ENCODE measurements at places on chromosomes 11 and 22.

GRCh38 chr11:86698639-86699038, 26.2 kb upstream of the ME3 start:
- no peak for DNase-seq

DNA sequence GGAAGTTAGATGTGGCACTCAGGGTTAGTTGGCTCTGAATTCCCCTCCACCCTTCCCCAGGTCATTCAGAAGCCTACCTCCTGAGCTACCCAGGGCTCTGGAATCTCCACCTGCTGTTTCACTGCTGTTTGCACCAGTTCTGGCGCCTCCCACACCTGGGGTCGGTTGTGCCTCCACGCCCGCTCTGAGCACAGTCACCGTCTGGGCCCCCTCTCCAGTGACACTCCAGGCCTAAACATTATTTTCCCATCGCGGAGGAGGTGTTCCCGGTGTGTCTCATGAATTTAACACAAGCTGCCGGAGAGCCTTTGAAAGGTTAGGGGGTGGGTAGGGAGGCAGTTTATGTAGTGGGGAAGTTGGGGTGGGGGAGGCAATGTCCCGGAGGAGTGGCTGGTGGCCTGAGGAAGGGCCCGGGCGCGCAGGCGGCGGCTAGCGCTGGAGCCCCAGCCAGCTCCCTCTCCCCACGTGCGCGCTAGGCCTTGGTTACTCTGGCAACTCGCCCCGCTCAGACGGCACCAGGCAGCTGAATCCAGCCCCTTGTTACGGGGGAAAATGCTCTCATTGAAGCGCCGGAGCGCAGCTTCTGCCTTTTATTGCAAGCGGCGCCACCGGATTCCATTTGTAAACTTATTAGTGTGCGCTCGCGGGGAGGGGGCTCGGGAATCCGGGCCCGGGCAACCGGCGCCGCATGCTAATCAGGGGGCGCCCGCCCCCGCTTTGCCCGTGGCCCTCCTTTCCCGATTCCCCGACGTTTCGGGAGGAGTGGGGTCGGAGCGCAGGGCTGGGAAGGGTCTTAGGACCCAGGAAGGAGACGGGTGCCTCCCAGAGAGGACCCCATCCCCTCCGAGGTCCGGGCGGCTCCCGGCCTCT, 52.4 kb downstream of the GRIK4 start:
- no peak for DNase-seq

DNA sequence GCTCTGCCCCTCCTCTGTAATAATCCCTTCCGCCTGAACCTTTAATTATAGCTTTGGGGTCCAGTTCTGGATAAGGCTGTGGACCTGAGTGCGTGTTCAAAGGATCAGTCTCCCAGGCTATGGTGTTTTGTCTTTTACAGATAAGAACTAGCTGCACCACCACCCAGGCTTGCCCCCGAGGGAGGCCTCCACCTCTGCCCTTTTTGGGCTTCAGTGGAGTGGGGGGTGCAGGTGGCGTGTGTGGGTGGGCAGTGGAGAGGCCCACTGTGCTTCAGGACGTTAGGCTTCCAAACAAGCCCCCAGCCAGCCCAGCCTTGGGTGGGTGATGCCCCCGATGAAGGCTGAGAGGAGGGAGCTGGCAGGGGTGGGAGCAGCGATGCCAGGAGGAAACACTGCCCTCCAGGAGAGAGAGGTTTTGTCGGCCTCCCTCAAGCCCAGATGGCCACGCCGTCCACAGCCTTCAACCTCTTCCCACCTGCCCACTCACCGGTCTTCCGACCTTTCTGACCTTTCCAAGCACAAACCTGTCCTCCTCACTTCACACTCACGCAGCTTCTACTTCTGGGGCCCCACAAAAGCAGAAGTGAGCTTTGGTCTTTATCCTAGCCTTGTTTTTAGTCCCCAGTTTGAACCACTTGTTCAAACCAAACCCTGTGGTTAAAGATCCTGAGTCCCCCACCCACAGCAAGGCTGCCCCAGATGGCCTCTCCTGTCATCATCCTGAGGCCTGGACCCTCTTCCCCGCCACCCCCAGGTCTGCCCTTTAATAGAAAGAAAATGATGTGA, 20.4 kb downstream of the PSMD13 start:
- no peak for DNase-seq

DNA sequence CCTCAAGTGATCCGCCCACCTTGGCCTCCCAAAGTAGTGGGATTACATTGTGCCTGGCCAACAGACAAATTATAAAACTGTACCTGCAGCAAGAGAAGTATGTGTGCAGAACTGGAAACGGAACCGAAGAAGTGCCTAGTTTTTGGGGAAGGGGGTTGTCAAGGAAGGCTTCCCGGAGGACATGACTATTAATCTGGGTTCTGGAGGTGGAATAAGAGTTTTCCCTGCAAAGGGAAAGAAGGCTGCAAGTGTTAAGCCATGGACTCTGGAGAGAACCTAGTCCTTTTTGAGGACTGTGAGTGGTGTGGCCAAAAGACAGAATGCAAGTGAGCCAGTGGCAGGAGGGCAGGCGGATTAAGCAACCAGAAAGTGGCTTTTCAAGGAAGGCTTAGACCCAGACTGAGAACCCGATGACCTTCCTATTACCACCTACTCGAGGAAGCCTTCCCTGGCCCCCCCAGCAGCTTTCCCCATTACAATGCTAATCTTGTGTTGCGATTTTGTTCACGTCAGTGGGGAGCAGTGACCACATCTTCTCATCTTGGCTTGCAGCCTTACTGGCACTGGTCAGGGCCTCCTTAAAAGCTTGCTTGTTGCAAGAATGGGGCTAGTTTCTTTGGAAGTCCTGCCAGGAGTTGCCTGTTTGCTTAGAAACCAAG, 5.7 kb upstream of the SEPTIN3 start:
- no peak for DNase-seq

DNA sequence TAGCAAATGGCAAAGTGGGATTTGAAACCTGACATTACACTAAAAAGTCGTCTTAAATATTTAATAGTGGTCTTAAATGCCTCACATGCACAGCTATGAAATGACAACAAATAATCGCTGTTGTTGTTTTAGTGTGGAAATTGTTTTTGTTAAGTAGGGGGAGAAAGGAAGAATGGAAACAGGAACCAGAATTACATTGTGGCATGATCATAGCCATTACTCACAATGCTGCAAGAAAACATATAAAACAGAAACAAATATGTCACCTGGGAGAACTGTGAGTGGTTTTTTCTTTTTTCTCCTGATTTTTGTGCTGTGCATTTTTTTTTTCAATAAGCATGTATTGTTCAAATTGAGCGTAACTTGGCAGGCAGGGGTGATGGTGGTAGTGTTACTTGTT, 22.9 kb downstream of the FAM76B start:
- no peak for DNase-seq

DNA sequence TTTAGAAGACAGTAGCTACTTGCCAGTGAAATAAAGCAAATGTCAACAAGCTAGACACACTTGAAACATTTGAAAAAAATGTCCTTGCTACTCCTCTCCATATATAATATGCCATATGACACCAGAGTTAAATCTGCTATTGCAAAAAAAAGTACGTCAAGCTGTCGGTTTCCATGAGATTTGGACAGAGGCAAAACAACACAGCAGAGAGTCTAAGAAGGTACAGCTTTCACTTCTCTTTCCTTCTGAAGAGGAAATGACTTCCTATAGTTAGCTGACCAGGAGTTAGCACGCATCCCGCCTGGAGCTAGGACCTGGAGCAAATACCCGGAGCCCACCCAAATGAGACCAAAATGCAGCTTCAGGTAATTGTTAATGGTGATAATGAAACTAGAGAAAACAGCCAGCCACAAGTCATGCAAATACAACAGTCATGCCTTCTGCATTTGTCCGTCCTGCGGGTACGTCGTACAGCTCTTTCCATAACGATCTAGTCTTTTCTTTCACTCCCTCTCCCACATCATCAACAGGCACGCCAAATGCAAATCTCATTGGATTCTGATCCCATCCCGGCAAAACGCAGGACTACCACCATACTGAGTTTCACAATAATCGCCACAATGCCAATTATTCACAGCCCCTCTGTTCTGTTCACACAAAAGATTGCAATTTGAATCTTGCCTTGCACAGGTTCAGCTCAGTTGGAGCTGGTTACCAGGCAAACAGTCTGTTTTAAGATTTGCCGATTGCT, 395.0 kb upstream of the CCDC90B start:
- DNase-seq, result no peak

GRCh38 chr11:76653012-76653673, 17.4 kb downstream of the LRRC32 start:
- DNase-seq, result no peak

DNA sequence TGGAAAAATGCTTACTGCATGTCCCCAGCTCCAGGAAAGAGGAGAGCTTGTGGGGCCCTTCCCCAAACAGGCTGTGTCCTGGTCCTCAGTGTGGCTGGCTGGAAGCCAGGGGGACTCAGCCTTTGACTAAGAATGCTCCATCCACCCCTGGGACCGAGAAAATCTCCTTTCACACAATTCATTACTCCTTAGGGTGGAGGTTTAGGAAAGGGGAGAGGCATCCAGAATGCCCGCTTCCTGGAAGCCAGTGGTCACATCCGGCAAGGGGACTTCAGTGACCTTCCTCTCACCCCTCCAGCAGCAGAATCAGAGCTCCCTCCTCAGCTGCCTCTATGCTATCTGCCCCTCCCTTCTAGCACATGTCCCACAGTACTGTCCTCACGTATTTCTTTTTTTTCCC, 21.9 kb downstream of the ATG16L2 start:
- no peak for DNase-seq

GRCh38 chr22:20720692-20721408, 53.1 kb upstream of the SERPIND1 start:
- DNase-seq, result no peak

DNA sequence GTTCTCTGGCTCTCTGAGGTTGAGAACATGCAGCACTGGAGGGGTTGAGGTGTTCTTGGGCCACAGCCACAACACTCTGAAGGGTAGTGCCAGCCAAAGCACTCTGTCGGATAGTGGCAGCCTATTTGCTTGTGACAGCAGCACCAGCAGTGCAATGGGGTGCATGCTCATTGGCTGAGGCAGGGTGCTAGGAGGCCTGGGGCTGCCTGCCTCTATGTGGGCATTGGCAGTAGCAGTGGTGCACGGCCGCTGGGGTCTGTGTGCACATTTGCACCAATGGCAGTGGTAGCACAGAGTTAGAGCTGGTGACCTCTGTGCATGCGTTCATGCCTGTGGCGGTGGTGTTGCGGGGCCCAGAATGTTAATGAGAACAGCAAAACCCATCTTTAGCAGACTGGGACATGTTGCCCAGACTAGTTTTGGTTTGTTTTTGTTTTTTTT, 25.4 kb downstream of the PI4KA start:
- no peak for DNase-seq

GRCh38 chr11:88357323-88358039, 19.9 kb upstream of the CTSC start:
- no peak for DNase-seq

GRCh38 chr11:122033193-122033592, 82.8 kb downstream of the BLID start:
- DNase-seq, result no peak

GRCh38 chr22:39094717-39095389, 2.2 kb upstream of the APOBEC3H start:
- DNase-seq, result no peak

GRCh38 chr11:120346233-120346632, 10.0 kb downstream of the ARHGEF12 start:
- DNase-seq, result no peak

DNA sequence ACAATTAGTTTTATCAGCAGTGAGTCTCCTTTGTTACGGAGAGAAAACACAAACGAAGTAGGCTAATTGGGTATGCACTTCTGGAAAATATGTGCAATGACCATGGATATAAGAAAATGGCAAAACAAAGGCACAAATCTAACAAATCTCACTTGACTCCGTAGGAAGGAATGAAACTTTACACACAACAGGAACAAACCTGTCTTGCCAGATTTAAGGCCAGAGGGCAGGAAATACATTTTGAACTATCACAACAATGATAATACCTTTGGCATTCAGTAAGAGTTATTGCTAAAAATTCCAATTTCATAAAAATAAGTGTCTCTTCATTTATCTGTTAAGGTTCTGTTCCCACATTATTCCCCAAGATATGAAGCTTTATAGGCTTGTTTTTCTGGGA, 36.6 kb downstream of the SLC25A17 start:
- DNase-seq, result no peak

- no peak for DNase-seq
Measured at GRCh38 chr11:108709741-108710140, 44.9 kb downstream of the DDX10 start.

- DNase-seq, result no peak
Measured at GRCh38 chr11:41245704-41246398, 213.6 kb downstream of the LRRC4C start.

DNA sequence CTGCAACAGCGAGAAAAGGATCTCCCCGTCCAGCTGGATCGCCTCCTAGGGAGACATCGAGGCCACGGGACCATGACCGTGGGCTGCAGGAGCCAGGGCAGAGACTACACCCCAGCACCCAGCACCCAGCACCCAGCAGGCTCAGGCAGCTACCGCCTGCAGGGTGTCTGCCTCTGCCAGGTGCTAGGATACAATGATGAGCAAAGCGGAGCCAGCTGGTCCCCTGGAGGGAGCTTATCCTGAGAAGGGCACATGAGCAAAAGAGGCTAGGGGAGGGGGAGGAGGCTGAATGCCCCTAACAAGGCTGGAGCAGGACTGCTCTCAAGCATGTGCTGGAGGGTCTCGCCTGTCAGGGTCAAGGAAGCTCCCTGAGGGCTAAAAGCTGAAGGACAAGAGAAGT, 4.8 kb upstream of the CASTOR1 start:
- no peak for DNase-seq

GRCh38 chr11:134760957-134761356, 348.9 kb upstream of the B3GAT1 start:
- DNase-seq, result no peak

DNA sequence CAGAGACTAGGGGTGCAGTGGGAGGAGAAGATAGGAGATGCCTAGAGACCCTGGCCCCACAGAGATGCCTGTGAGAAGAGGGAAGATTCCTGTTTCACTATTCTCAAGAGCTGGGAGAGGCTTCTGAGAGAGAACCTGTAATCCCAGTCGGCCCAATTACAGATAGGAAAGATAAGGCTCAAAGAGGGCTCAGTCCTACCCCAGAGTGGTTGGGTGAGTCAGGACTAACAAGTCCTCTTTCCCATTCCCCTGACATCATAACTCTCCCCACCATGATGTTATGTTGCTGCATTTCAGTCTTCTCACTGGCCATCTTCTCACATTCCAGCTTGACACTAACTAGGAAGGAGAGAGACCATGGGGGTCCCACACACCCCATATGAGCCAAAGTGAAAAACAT, 17.9 kb downstream of the ARHGEF12 start:
- no peak for DNase-seq

GRCh38 chr11:17699147-17700114, 19.9 kb upstream of the MYOD1 start:
- no peak for DNase-seq

GRCh38 chr11:106278391-106278790, 200.9 kb downstream of the AASDHPPT start:
- no peak for DNase-seq

- no peak for DNase-seq
Measured at GRCh38 chr11:95592471-95592870, 197.1 kb downstream of the FAM76B start.

GRCh38 chr11:2213384-2213842, 41.8 kb upstream of the TH start:
- no peak for DNase-seq

Data from iPS DF 6.9 (cell line).